Forelimb muscle (tissue), 1 donor: ENCODE measurements at places on chromosomes 12 and 14.

DNA sequence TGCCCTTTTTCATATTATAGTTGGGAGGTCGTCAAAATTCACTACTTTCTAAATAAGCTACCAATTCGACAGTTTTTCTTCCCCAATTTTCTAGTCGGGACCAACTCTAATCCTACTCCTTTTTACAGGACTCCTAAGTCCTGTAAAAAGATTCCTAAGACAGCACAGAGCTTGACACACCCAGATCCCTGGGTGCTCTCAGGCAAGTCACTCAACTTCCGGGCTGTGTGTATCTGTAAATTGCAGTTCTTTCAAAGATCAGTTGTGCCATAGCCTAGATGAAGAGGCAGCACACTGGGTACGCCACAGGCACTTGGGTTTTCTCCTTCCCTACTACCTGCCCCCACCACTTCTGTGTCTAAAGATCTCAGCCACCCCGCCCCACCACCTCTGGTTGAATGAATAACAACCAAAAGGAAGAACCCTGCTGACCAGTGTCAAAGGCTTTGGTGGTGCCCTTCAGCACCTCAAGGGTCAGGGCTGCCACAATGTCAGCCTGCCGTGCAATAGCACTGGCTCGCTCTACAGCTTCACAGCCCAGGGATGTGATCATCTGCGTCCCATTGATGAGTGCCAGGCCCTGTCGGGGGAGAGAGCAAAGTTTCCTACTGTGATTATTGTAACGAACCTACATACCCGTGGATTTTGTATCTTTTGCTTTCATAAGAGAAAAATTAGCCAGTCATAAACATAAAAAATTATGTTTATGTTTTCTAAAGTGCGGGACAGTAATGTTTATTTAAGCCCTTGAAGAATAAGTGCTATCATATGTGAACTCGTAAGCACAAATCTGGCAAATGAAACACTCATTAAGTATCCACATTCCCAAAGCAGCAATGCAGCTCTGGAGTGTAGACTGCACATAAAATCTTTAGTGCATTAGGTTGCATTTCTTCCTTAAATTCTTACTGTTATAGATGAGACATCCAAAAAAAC lies 9.2 kb downstream of the HAL start:
- DNase-seq: no peak

DNA sequence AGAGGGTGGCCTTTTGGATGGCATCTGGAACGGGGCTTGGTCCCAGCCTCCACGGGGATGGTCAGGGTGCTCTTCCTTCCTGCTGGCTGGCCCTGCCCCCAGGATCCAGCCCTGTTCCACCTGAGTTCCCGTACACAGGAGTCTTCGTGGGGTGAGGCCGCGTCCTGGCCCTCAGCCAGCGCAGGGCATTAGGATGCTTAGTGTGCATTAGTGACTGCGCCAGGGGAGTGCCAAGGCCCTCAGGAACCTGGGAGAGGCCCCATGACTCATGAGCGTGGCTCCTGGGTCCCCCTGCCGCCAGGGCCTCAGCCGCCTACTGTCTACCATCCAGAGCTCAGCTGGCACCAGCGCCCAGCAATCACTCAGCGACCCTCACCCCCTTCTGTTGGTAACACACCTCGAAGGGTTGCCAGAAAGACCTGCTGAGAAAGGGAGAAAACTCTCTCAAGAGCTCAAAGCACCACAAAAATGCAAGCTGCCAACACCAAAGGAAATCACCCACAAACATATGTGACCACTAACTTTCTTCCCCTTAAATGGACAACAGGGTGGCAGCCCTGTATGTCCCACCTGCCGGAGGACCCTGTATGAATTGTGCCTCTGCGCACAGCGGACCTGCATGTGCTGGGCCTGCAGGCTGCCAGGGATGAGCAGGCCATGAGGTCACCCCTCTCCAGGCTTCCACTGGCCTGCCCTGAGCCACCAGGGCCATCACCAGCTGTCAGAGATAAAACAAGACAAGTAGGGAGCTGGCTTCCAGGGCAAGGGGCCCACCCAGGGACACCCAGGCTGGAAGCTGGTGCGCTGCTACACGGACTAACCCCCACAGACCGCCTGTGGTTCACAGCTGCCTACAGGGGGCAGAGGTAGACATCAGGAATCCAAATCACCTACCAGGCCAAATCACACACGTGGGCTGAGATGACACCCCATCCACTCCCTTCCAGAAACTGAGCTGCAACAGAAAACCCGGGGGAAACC lies 28.7 kb downstream of the CCDC85C start:
- no peak for DNase-seq

DNA sequence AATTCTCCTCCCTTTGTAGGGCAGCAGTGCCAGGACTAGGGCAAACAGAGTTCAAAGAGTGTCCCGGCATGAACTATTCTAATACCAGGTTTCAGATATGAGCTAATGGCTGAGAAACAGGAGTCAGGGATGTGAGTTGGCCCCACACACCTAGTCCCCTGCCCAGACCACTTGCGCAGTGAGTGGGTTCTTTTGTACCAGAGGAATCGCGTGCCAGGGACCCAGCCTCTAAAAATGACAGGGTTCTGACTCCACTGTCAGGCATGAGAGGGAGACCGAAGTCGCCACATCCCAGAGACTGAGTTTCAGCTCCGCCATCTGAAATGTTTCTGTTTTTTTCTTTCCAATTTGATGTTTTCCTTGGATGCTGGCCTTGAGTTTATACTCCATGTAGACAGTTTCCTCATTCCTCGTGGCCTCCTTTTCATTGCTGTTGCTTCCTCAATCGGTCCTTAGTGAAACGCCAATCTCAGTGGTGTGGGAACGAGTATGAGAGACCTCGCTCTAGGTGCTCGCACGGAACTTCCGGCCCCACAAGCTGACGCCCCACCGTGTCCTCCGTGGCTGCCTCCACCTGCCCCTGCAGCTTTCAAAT lies 31.5 kb downstream of the FBXL14 start:
- no peak for DNase-seq

DNA sequence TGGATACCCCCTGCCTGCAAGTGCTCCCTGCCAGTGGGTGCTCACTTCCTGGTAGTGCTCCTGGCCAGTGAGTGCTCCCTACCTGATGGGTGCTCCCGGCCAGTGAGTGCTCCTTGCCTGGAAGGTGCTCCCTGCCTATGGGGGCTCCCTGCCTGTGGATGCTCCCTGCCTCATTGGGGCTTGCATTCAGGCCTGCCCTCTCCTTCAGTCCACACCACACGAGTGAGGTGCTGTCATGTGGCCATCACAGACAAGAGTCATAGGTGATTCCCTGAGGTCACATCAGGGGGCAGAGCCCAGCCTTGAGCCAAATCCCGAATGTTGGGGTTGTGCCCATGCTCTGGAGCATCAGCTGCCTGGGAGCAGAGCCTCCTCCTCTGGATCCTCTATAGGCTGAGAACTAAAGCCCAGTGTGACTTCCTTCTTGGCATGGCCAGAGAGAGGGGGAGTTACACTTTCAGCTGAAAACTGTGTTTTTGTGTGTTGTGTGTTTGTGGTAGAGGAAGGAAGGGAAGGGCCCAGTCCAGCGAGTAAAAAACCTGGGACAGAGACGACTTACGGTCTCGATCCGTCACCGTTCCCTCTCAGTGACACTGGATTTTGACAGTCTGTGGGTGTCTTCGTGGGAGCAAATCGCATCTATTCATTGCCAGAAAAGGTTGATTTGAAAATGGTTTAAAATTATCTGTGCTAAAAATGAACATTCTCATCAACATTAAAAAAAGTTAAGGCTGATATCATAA lies 136.0 kb downstream of the ADGRD1 start:
- no peak for DNase-seq

DNA sequence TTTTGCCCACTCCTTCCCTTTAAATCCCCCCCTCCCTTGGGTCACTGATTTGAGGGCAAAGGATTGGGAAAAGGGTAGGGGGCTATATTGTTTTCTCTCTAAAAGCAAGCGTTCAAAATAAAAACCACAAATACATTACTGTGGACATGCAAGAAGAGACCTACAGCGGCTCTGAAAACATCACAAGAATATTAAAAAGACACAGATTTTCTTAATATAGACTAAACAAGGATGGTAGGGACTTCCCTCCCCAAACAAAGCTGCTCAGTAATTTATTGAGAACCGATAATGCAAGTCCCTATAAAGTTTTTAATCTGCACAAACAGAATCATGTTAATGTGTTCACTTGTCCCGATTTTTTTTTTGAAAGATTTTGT lies 12.9 kb downstream of the TBX3 start:
- no peak for DNase-seq

- no peak for DNase-seq
These were observed 142.4 kb downstream of the CMAS start for GRCh38 chr12:22188431-22188830.

GRCh38 chr12:104998423-104999346 lies 12.6 kb downstream of the NOPCHAP1 start:
- DNase-seq: no peak

DNA sequence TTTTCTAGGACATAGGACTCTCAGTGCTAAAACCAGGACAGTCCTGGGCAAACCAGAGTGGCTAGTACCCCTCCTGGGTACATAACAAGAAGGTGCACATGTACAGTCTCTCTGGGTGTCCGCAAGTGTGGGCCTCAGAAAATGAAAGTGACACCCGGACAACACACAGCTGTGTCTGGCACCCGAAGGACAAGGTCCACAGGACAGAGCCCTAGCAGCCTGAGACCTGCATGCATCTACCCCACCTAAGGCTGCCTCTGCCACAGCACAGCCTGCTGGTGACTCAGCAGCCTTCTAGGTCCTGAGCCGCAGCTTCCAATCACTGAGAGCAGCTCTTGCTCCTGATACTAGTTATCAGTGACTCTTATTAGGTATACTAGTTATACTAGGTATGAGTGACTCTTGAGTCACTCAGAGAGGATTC lies 784.1 kb upstream of the TBX3 start:
- no peak for DNase-seq

DNA sequence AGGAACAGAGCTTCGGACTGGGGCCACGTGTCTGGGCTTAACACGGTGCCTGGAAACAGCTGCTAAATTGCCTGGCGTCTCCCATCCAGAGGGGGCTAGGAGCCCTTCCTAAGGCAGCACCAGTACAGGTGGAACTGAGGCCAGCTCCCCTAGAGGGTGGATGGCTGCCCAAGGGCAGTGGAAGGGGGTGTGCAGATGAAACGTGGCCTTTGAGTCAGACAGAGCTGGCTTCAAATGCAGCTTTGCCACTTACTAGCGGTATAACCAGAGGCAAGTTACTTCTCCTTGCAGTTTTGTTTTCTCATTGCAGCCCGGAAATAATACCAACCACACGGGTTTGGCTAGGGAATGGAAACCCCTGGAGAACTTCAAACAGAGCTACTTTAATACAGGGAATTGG lies 59.3 kb upstream of the SLC24A4 start:
- no peak for DNase-seq

- peak; percentile 1 for DNase-seq
These were observed 763.9 kb downstream of the NRXN3 start for GRCh38 chr14:78933948-78934524.
